Thoracic aorta (tissue), 2 donors: ENCODE measurements at places on chromosomes 7 and 10. TPM values are rescaled to one million over a fixed set of nuclear protein-coding genes. Genes with fewer than 3 reads are reported as not detected.

The C10orf90 gene
- total RNA-seq = not detected

The MYOZ1 gene
- total RNA-seq = 5.9 TPM

The DMBT1 gene
- total RNA-seq = 0.14 TPM

The BMS1 gene
- 18.7 TPM for total RNA-seq

The WNT8B gene
- total RNA-seq = not detected

The CDNF gene
- 2.5 TPM for total RNA-seq

DNA sequence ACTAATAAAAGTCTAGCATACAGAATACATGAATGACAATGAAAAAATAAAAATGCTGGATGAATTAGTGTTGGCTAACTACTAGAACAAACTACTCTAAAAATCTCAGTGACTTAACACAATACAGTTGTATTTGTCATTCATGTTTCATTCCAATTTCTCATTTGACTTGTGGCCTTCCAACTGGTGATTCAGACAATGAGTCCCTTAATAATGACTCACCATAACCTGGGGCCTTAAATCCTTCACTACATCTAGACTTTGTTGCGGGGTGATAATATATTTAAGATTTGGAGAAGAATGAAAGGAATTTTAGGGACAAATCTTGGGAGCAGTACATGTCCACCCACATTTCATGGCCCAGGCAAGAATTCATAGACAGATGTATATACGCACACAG lies 90.5 kb upstream of the POM121L12 start:
- DNase-seq = no peak

- DNase-seq = no peak
Observed at GRCh38 chr10:78954689-78955088, 114.1 kb upstream of the ZMIZ1 start.

DNA sequence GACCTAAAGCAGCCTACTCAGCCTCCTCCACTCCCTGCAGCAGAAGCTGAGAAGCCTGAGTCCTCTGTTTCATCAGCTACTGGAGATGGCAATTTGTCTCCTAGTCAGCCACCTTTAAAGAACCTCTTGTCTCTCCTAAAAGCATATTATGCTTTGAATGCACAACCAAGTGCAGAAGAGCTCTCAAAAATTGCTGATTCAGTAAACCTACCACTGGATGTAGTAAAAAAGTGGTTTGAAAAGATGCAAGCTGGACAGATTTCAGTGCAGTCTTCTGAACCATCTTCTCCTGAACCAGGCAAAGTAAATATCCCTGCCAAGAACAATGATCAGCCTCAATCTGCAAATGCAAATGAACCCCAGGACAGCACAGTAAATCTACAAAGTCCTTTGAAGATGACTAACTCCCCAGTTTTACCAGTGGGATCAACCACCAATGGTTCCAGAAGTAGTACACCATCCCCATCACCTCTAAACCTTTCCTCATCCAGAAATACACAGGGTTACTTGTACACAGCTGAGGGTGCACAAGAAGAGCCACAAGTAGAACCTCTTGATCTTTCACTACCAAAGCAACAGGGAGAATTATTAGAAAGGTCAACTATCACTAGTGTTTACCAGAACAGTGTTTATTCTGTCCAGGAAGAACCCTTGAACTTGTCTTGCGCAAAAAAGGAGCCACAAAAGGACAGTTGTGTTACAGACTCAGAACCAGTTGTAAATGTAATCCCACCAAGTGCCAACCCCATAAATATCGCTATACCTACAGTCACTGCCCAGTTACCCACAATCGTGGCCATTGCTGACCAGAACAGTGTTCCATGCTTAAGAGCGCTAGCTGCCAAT lies 202.2 kb downstream of the ZEB1 start:
- no peak for DNase-seq

GRCh38 chr7:100640517-100641440 lies 573 bp downstream of the TFR2 start:
- no peak for DNase-seq

DNA sequence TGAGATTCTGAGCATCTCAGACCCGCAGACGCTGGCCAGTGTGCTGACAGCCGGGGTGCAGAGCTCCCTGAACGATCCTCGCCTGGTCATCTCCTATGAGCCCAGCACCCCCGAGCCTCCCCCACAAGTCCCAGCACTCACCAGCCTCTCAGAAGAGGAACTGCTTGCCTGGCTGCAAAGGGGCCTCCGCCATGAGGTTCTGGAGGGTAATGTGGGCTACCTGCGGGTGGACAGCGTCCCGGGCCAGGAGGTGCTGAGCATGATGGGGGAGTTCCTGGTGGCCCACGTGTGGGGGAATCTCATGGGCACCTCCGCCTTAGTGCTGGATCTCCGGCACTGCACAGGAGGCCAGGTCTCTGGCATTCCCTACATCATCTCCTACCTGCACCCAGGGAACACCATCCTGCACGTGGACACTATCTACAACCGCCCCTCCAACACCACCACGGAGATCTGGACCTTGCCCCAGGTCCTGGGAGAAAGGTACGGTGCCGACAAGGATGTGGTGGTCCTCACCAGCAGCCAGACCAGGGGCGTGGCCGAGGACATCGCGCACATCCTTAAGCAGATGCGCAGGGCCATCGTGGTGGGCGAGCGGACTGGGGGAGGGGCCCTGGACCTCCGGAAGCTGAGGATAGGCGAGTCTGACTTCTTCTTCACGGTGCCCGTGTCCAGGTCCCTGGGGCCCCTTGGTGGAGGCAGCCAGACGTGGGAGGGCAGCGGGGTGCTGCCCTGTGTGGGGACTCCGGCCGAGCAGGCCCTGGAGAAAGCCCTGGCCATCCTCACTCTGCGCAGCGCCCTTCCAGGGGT lies 703 bp downstream of the RBP3 start:
- no peak for DNase-seq

DNA sequence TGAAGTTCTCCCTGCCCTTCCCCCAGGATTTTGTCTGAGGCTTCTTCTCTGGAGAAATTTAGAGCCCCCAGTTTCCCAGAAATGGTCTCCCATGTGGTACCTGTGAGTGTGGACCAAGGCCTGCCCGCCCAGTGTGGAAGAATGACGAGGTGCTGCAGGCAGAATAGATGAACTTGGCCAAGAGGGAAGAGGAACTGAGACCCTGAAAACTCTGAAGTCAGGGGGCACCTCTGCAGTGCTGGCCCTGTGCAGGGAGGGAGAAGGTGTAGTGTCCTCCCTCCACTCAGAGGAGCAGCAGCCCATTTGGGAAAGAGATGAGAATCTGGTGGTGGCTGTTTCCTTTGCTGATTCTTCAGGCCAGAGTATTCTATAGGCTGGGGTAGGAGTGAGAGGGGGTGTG lies 115.2 kb upstream of the PCGF5 start:
- no peak for DNase-seq

- no peak for DNase-seq
Observed at GRCh38 chr10:99742701-99743100, 10.7 kb downstream of the CUTC start.

DNA sequence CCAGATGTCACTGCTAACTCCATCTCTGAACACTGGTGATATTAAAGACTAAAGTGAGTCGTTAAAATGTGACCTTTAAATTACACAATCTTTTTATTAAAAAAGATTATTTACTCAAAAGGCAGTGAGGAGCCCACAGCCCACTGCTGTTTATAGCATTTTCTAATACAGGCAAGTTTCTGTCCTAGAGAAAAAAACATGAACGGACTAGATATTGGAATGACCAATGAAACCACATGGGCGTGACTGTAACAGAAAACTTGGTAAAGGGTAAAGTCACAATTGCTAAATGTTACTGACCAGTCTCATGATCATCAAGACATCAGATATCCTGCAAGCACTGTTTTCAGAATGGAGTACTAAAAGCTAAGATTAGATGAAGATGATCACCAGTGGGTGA lies 78.7 kb downstream of the FEZF1 start:
- DNase-seq = no peak

GRCh38 chr10:62728479-62728878 lies 76.0 kb upstream of the ADO start:
- DNase-seq = no peak

GRCh38 chr7:82067628-82068264 lies 297.9 kb upstream of the HGF start:
- DNase-seq = no peak

DNA sequence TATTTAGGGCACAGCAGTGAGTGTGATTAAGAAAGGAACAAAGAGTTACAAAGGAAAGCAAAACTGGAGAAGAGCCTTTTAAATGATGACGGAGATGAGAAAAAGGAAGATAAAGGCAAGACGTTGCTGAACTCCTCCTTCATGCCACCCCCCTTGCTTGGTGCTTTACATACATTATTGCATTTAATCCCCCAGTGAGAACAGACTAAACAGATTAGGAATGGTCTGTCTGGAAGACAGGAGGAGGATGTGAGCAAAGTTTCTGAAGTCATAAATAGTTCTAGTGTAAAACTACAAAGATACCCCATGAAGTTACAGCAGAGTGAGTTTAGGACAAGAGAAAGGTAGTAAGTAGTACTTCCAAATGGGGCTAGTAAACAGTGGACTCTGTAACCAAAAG lies 113.5 kb downstream of the PLCE1 start:
- DNase-seq = no peak

- no peak for DNase-seq
Observed at GRCh38 chr10:60978287-60979115, 34.5 kb upstream of the RHOBTB1 start.

DNA sequence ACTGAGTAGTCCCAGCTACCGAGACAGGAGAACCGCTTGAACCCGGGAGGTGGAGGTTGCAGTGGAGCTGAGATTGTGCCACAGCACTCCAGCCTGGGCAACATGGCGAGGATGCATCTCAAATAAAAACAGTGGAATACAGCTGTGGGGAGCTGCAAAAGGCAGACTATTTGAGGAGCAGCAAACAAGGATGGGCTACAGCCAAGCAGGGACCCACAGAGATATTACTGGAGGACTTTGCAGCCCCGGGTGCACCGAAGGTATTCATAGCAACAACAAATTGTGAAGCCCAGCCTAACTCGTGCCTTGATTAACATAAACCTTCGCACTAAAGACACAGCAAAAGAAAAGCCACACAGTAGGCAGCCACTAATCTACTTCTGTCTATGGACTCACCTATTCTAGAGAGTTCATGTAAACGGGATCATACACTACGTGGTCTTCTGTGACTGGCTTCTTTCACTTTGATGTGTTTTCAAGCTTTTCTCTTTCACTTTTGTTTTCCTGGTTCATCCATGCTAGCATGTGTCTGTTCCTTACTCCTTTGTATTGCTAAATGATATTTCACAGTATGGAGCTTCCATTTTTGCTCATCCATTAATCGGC lies 34.0 kb downstream of the PODXL start:
- no peak for DNase-seq

DNA sequence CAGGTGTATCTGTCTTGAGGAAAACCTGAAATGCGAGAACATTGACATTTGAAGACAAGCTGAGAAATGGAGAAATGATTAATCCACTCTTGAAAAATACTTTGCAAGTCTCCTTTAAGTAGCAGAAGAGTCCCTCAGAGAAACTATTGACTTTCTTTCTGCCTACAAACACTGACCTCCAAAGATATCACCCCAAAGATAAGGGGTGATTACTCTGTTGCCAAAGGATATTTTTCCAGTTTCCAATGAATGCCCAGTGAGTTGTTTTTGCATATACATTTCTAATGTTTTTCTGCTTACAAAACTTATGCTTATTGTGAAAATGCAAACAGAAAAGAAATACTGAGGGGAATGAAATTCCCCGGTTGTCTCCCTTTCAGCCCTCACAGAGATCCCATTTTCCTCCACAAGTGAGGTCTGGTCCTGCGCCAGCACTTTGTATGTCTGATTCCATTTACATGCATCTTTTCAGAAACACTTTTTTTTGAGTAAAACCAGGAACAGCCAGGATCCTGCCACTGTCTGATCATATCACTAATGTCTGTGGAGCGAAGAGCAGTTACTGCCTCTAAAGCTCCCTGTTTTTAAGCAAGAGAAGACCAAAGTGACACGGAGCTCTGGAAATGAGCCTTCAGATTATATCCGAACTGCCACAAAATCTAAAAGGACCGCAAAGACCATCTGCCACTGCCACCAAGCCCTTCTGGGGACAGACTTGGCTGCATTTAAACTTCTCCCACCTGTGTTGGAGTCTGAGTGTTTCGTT lies 82.9 kb upstream of the PDCD4 start:
- DNase-seq = no peak

GRCh38 chr7:10981317-10981716 lies 7.6 kb downstream of the PHF14 start:
- no peak for DNase-seq

DNA sequence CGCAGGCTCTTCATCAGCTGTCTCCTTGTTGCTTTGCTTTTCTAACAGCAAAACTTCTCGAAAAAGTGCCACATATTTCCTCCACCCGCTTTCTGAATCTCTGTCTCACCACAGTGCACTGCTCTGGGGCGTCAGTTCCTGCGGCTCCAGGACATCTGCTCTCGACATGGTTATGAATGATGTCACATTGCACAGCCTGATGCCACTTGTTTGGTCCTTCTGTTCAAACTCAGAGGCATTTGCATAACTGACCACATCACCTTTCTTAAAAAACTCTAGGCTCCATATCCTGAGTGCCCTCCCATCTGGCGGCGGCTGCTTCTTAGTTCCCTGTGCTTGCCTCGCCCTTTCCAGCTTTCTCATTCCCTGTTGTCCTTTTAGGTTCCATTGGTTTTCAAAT lies 469.3 kb upstream of the COBL start:
- DNase-seq = no peak

DNA sequence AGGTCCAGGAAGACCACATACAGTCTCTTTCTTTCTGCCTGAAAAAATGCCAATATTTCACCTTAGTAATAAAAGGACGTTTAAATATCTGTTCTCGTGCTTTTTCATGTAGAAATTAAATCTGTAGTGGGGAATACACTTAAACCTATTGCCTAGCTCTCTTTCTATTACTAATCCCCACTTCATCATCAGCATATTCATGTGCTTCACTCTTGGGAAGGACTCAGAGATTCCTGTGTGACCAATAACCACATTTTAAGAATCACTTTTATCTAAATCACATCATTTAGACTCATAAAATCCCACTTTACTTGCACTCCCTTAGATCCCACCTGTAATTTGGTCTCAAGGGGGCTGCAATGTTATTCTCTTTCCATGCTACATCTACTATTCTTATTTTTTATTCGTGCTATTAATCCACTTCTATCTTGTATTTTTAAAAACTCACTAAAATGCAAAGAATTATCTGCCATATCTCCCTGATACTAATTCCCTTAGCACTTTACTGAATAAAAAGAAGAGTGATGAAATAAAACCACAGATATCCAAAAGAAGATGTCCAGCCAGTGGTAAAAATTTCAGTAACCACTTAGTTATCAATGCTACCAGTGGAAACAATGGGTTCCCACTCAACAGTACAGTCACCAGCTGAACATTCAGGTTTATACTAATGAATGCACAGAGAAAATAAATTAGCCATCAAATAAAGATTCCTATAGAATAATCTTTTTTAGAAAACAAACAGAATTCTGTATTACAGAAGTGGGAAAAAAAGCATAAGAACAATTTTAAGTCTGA lies 102.1 kb downstream of the PPP1R17 start:
- no peak for DNase-seq

GRCh38 chr10:92993699-92994272 lies 66.8 kb upstream of the CYP26C1 start:
- DNase-seq = no peak

GRCh38 chr7:90459888-90460287 lies 9.6 kb upstream of the PTTG1IP2 start:
- no peak for DNase-seq

- no peak for DNase-seq
Observed at GRCh38 chr7:18552316-18552916, 56.9 kb downstream of the HDAC9 start.
